H7 (cell line): ENCODE measurements at places on chromosomes 7 and 10.
A peak's percentile ranks its signal among the peaks of the same experiment; 100 is the strongest.

DNA sequence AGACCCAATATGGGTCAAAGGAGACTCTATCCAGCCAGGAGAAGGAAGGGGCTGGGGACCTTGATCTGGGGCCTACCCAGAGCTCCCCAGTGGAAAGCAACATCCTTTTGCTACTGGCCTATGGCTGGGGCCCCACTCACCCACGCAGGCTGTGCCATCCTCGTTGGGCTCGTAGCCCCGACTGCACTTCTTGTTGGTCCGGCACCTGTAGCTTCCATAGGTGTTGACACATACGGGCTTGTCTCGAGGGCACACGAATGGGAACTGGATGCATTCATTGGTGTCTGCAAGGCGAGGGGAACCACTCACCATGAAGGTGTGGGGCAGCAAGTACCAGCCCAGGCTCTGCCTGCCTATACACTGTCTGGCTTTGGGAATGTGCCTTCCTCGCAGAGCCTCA, 30.5 kb downstream of the GOLGA7B start:
- DNase-seq: no peak

GRCh38 chr10:70328018-70328417, 44.2 kb upstream of the NPFFR1 start:
- DNase-seq: no peak

DNA sequence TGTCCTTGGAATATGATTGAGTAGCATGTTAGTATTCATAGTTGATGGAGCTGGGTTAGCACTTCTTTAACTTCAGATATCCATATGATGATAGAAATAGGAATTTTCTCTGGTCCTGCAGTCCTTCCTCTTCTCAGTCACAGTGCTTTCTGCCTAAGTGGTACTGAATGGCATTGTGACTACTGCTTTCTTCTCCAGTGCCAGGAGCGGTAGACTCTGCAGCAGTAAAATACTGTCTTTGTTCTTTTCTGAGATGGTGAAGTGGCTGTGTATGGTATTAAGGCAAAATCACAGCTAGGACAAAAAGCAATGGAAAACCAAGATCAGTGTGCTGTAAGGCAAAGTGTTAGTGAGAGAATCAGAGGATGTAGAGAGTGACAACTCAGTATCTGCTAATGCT, 46.6 kb downstream of the C1GALT1 start:
- no peak for DNase-seq

DNA sequence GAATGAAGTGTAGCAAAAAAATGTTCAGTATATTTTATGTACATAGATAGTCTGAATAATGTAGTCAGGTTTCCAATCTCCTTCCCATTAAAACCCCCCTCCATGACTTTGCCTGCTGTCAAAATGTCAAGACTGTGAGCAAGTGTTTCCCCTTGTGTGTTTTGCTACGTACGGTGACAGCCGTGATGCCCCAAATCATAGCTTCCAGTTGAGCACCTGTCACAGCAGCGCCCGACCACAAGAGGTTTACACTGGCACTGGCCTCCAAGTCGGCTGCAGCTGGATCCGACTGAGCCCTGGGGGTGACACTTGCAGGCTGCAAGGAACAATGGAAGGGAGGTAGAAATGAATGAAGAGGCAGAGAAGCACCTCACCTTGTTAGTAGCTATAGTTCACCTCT, 62.3 kb downstream of the LAMB4 start:
- no peak for DNase-seq

GRCh38 chr10:556971-557637, 132.4 kb downstream of the DIP2C start:
- DNase-seq: peak; percentile 41

DNA sequence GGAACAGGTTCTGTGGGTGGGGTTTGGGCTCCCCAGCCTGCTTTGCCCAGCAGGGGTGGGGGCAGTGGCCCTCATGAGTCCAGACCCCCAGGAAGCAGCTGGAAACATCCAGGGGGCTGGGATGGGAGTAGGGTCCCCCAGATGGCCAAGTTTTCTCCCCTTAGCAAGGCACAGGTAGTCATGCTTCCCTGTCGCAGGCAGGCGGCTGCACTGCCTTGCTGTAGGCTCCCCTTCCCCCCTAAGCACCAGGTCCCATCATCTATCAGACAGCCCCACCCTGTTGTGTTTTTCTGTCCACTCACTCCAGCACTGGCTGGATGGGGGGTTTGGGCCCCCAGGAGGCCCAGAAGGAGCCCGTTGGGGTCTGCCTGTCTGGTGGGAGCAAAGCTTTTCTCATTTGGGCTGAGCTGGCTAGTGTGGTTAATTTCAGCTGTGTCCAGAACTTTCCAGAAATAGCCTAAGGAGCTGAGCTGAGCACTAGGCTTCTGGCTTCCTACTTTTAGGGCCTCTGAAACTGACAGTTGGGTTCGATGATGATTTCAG, 7.9 kb downstream of the BRI3 start:
- DNase-seq: peak; percentile 60

DNA sequence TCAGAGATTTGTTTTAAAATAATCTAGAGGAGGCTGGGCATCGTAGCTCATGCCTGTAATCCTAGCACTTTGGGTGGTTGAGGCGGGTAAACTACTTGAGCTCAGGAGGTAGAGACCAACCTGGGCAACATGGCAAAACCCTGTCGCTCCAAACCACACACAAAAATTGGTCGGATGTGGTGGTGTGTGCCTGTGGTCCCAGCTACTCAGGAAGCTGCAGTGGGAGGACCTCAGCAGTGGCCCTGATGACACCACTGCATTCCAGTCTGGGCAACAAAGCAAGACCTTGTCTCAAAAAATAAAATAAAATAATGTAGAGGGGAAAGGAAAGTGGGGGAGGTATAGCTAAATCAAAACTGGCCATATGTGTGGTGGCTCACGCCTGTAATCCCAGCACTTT, 13.9 kb upstream of the PPP3CB start:
- no peak for DNase-seq

DNA sequence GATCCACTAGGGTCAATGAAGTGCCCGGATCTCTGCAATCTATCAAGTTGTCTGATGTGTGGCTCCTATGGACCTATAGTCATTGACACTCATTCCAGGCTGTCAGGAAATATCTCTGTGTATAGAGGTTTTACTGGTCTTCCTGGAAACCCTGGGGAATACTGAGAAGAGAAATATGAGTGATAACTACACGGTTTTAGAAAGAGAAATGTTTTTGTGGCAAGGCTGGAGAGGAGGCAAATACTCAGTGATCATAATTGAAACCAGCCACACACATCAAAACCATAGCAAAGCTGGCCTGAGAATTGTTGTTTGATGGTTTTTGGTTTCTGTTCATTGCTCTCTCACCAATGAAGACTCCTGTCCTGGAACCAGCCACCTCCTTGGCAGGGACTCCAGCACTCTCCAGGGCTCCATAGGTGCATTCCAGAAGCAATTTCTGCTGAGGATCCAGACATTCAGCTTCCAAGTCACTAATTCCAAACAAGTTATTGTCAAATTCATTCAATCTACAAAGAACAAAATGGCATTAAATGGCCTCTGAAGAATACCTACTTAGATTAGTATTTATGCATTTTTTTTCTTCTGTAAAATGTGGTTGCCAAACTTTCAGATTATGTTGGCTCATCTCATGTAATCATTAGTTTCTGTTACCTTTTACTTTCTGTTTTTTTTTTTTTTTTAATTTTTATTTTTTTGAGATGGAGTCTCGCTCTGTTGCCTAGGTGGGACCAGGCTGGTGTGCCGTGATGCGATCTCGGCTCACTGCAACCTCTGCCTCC, 108.6 kb upstream of the ABI1 start:
- DNase-seq: no peak

DNA sequence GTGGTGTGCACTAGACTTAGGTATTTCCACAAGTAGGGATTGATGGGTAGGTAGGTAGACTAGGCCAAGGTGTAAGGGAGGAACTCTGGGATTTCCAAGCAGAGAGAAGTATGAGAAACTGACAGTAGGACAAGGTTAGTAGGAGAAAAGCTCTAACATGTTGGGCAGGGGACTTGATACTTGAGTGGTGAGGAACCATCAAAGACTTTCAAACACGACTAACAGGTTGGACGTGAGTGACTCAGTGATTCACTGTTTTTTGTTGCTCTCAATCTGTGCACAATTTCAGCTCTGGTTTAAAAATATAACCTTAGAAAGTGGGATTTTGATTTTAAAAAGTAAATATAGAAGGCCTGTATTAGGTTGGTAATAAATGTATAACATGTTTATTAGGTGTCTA, 44.4 kb downstream of the KLHDC10 start:
- no peak for DNase-seq

GRCh38 chr7:155731380-155731779, 80.9 kb downstream of the SHH start:
- DNase-seq: no peak

GRCh38 chr7:106866298-106867281, 1.5 kb downstream of the PIK3CG start:
- DNase-seq: no peak

DNA sequence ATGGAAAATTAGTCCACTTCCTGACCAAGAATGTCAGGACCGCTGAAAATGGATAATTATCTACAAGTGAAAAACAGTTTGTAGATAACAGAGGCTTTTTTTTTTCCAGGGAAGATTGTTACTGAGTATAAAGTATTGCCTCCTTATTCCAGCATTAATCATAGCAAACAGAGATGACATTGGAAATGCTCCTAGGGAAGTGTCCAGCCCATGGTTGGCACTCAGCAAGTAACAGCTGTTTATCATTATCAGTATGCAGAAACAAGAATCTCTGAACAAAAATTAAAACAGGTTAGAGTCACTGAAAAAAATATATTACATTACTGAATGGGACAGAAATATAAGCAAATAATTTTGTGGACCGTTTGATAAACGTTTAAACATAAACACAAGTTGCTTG, 14.6 kb downstream of the FGL2 start:
- no peak for DNase-seq

GRCh38 chr10:92590623-92591549, 2.0 kb upstream of the KIF11 start:
- DNase-seq: peak; percentile 69

- no peak for DNase-seq
Measured at GRCh38 chr7:99314504-99314903, 11.2 kb upstream of the ARPC1A start.

DNA sequence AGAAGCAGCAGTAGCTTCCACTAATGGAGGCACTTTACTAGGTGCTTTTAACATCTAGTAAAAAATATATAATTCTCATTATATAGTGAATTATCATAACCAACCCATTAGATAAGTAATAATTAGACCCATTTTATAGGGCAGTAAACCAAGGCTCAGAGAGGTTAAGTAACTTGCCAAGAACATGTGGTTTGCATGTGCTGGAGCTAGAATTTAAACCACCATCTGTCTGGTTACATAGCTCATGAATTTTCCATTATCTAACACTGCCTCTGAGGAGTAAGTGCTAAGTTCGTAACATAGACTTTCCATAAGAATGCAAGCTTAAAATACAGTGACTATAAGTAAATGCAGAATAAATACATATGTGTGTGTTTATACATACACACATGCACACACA, 41.9 kb downstream of the CREB3L2 start:
- no peak for DNase-seq

DNA sequence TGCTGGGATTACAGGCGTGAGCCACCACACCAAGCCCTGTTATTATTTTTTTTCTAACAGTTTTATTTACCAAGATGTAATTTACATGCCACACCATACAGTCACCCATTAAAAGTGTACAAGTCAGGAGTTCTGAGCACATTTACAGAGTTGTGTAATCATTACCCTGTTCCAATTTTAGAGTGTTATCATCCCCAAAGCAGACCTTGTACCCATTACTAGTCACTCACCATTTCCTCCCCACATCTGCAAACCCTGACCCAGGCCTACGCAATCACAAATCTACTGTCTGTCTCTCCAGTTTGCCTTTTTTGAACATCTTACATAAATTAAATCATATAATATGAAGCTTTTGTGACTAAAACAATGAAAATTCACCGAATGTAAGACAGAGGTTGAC, 402.9 kb upstream of the FOXK1 start:
- no peak for DNase-seq

- peak; percentile 67 for DNase-seq
Measured at GRCh38 chr7:157990226-157990880, 597.3 kb downstream of the PTPRN2 start.

- DNase-seq: no peak
Measured at GRCh38 chr7:155962191-155962967, 150.1 kb upstream of the SHH start.

DNA sequence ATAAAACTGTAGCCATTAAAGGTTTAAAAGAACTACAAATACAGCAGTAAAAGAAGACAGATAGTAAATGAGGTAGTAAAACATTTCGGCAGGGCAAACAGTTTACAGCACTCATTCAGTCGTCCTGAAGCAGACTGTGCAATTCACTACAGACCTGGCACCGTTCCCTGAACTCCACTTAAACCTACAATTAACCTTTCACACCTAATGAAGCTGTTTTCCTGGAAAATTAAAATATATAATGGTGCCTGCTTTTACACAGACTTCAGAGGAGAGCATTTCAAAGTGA, 335.3 kb downstream of the GFRA1 start:
- no peak for DNase-seq

- no peak for DNase-seq
Measured at GRCh38 chr10:77857272-77857671, 69.3 kb downstream of the DLG5 start.

GRCh38 chr7:130615583-130615982, 53.0 kb downstream of the COPG2 start:
- DNase-seq: no peak

DNA sequence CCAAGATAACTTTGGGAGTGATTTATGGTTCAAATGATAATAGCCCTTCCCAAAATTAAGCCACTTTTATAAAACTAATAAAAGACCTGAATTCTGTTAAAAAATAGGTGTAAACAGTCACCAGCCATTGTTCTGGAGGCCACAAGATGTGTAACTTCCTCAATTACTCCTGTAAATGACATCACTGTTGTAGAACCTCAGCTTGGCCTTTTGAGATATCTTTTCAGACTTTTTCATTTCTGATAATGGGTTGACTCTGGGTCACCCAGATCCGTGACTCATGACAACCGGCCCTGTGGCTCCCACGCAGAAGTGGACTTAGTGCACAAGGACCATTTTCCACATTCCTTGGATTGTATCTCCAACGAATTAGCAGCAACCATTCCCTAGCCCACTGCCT, 106.6 kb downstream of the DKK1 start:
- DNase-seq: no peak
